ENCODE measurements at places on chromosomes 1 and 21.

GRCh38 chr1:210372931-210373627 lies 44.4 kb downstream of the HHAT start:
- DNase-seq, result no peak

- DNase-seq, result no peak
These were observed 24.8 kb upstream of the EPS15 start for GRCh38 chr1:51543858-51544257.

- DNase-seq, result no peak
These were observed 56.1 kb downstream of the RIPK4 start for GRCh38 chr21:41710823-41711160.

DNA sequence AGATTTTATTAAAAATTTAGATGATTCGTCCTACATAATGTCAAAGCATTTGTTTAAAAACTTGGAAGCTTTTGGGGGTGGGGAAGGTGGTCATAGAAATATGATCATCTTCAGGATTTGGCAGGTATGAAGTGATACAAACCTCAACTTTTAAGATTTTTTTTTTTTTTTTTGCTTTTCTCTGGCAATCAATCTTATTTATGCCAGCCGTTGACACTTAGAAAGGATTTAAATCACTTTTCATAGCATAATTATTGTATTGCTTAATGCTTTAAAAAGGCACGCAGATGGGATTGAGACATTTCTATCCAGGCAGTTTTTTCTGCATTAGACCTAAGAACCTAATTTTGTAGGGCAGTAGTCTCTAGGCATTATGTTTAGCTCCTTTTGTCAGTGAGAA lies 19.7 kb downstream of the MRPS6 start:
- DNase-seq, result no peak

DNA sequence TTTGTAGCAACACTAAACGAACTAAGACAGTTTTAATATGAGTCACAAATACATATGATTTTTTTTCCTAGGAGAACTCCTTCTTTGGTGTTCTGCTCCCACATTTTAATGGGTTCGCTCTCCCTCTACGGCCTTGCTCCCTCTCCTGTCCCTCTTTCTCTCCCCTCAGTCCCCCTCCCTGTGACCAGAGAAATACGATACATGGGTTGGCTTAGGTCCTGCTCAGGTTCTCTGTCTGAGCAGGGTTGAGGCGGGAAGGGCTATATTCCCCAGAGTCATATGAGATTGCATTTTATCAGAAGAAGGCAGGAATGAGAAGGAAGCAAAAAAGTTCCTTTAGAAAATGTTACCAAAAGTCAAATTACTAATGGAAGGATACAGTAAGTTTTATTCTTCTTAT lies 44.6 kb downstream of the UBE2U start:
- DNase-seq, result no peak

DNA sequence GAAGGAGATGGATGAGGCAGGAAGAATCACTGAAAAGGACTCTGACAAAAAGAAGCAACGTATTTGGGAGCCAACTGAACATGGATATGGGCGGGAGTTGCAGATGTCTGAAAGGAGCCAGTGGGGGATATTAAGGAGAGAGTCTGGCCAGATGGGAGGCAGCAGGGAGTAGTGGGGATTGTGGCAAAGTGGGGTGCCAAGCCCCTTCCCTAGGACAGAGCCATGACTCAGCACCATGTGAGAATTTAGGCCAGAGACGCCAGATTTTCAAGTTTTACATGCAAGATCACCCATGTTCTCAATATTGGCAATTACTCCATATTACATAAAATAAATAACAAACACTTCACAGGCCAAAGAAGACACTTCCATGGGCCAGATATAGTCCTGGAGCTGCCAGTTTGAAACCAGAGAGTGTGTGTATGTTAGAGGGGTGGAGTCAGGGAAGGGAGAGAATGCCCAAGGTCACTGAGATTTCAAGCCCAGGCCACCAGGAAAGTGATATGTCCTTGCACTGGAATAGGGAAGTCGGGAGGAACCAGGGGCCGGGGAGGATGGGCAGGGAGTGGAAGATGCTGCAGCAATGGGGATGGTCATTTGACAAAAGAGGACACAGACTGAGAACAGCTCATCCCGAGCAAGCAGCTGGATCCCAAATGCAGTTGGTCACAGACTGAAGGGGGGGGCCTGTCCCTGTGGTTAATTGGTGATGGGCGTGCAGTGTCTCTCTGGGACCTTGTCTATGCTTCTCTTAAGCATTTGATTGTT lies 23.5 kb downstream of the TMEM51 start:
- DNase-seq, result no peak

DNA sequence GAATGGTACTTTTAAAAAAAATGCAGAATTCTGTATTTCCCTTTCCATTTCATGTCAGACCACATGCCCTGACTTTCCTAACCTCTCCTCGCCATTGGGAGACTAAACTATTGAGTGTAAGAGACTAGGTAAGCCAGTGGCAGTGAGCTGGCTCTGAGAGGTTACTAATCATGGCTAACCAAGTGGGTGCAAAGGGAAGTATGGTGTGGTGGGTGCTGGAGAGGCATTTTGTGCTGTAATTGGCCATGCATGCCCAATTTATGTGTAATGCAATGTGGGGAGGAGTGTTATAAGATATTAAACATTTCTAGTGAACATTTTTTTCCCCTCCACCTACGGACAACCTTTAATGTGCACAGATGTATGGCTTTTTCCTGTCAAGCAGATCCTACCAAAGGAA lies 190.1 kb downstream of the LMO4 start:
- no peak for DNase-seq

DNA sequence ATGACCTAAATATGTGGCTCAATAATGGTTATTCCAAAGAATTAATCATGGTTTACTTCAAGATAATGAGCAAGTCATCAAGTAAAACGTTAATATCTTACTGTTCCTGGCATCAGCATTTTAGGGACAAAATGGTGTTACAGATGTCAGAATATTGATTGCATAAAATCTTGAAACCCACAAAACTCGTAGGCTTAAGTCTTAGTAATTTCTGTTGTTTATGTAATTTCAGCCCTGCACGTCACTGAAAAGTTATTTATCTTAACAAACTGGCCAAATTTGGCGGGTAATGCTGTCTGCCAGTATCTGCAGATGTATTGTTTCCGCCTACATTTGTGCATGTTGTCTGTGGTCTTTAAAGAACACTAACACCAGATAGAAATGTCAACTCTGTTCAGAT lies 25.8 kb downstream of the CDC7 start:
- no peak for DNase-seq

GRCh38 chr1:15046487-15047165 lies 106.9 kb upstream of the TMEM51 start:
- no peak for DNase-seq

- DNase-seq, result no peak
These were observed 524 bp downstream of the COPA start for GRCh38 chr1:160342526-160342925.

DNA sequence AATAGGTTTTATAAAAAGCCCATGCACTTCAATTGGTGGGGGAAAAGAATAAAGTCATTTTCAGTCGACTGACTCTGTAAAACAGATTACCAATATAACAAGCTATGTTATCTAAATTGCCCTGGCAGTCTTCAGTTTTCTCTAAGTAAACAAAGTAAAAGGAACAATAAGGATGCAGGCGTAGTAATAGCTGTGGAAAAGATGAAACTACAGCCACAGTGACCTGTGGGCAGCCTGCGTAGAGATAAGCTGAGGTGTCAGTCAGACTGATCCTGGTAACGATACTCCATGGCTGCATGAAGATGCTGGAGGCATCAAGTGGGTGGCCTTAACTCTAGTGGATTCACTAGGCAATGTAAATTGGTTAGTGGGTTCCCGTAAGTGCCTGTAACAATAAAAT lies 29.3 kb downstream of the CLCC1 start:
- DNase-seq, result no peak

- no peak for DNase-seq
These were observed 427 bp downstream of the WNT3A start for GRCh38 chr1:228007049-228007800.

DNA sequence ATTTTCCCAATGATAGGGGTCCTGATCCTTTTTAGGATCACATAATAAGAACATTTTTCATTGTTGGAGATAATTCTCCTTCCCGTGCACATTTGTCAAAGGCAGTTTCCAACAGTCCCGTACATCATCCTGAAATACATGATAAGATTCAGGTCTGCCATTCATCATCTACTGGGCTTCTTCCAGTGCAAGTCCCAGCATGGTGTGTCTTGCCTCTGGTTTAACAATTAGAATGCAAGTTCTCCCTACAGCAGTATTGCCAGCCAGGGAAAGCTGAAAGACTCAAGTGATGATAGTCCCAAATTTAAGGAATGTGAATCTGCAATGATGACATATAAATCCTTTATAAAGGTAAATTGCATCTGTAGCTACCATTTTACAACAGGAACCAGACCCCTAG lies 146.2 kb downstream of the DAB1 start:
- DNase-seq, result no peak

- DNase-seq, result no peak
These were observed 11.5 kb downstream of the CNST start for GRCh38 chr1:246577720-246578106.

DNA sequence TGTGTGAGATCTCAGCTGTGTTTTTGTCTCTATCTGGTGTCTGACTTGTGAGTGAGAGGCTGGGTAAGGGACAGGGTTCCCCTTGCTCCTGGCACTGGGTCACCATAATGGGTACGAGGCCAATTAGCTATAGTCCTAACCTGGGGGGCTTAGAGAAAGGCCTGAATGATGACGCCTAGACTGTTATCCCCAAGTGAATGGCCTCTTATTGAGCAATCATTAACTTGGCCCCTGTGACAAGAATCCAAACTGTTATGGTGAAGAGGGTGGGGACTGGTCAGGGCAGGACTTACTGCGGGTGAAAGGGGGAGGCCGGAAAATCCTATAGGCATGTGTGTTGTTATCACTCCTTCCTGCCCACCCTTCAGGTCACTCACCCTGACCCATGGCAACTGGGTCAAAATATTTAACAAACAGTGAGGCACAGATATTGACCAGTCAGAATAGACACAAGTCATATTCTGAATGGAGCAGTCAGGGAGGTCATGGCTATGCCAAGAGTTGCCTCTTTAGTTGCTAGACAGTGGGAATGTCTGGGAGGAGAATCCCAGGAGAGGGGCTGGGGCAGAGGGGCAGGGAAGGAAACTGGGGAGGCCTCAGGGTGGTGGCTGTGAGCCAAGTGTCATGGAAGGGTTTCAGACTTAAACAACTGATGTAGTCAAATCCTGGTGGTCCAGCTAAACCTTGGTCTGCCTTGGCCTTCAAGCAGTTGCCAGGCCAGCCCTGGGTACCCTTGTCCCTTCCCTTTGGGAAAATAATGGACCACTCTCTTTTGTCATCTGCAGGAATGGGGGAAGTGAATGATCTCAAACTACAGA lies 3.2 kb downstream of the NR0B2 start:
- no peak for DNase-seq

DNA sequence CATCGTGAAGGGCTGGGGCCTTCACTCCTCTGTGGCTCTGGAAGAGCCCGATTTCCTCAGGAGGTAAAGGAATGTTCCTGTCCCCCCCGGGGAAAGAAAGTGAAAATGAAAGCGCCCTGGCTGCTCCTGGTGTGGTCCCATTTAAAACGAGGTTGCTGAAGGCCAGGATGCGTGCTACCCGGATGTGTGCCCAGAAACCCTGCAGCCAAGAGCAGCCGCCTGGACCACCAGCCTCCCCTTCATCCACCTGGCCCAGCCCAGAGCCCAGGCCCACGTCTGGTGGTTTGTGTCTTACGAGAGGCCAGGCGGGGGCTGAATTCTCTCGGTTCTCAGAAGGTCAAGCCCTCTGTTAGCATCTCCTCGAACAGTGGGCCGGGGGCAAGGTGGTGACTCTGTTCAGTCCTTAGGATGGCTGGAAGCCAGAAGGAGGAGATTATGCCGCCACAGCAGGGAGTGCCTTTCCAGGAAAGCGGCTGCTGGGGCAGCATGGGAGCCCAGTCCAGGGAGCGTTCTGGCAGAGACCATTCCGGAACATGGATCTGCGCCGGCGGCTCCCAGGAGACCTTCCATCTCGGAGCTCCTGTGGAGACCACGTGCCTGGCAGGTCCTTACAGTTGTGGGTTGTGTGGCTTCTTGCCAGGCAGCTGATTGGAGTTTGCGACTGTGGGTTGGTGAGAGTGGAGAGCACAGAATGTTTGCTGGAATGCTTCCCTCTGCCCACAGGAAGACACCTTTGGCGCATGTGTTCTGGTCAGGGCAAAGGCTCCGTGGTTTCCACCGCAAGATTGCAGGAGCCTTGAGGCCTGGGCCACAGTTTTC lies 1.4 kb downstream of the GUK1 start:
- DNase-seq, result no peak

DNA sequence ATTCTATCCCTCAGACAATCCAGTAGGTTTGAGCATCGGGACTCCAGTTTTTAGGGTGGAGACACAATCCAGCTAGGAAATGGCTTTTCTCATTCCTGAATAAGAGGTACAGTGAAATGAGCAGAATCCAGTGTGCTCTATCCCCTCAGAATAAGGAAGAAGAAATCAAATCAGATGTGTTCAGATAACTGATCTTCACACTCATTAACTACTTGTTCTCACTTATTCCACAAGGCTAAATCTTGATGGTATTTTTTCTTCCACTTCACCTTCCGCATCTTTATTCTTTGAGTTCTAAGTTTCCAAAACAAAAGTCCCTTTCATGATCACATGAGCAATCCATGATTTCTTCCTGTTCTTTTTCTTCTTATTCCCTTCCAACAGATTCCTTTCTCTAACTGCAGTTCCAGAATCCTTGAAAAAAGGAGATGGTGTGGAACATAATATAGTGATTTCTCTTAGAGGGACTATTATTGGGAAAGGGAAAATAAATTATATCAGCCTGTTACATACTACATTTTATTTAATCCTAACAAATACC lies 1.7 kb downstream of the SYT11 start:
- no peak for DNase-seq
